Articular chondrocyte of knee joint (primary cell): ENCODE measurements at places on chromosomes 3 and 15. TPM values are rescaled to one million over a fixed set of nuclear protein-coding genes. Genes with fewer than 3 reads are reported as not detected.

Gene TAMM41
- 11.1 and 14.0 TPM in 2 replicates for total RNA-seq

Gene RASGRP1
- under 0.01 and 0.11 TPM in 2 replicates for total RNA-seq

Gene OR5K2
- total RNA-seq: not detected in 2 replicates

Gene SLC38A3
- total RNA-seq: 0.11 and 0.39 TPM in 2 replicates

Gene FOXB1
- total RNA-seq: not detected in 2 replicates

Gene WNT5A
- 141 and 519 TPM in 2 replicates for total RNA-seq

Gene GDPGP1
- 6.4 and 10.4 TPM in 2 replicates for total RNA-seq

Gene SCAANT1
- total RNA-seq: not detected in 2 replicates

Gene PXYLP1
- total RNA-seq: 32.7 and 41.7 TPM in 2 replicates

Gene RTP3
- not detected in 2 replicates for total RNA-seq

Gene CACNA1D
- total RNA-seq: 0.91 and 2.9 TPM in 2 replicates

Gene GOLGA6A
- total RNA-seq: 0.11 and 0.13 TPM in 2 replicates

Gene KLF15
- total RNA-seq: 1.5 and 2.2 TPM in 2 replicates

Gene PIERCE2
- 3.8 and 4.6 TPM in 2 replicates for total RNA-seq

Gene SLCO2A1
- total RNA-seq: not detected in 2 replicates

Gene MST1R
- total RNA-seq: 0.97 and 1.3 TPM in 2 replicates

Gene SLC28A1
- not detected in 2 replicates for total RNA-seq

Gene CCDC9B
- total RNA-seq: 8.5 and 12.5 TPM in 2 replicates

Gene MORC1
- total RNA-seq: not detected in 2 replicates

Gene CPLX3
- not detected in 2 replicates for total RNA-seq

Gene EIF4E3
- total RNA-seq: 6.2 and 7.8 TPM in 2 replicates

Gene GOLGA8T
- total RNA-seq: not detected in 2 replicates

Gene TMEM108
- total RNA-seq: under 0.01 TPM in 1 of 2 replicates, not detected in the other

Gene RPUSD3
- total RNA-seq: 19.3 and 20.9 TPM in 2 replicates

Gene B3GNT5
- 1.7 and 3.5 TPM in 2 replicates for total RNA-seq

Gene TGM4
- total RNA-seq: not detected in 2 replicates
